ENCODE measurements at places on chromosomes 1 and 21.

GRCh38 chr1:65509912-65510680 is 89.6 kb downstream of the LEPR start:
- no peak overlapping the region for H3K4me3 ChIP-seq
- no peaks in the 10 kb centered on the region for H3K27me3 ChIP-seq
- no peak for DNase-seq
- no peak overlapping the region for H3K27ac ChIP-seq
- peaks cover 12% of the 10 kb centered on the region for H3K4me1 ChIP-seq
- no peaks in the 10 kb centered on the region for H3K36me3 ChIP-seq

DNA sequence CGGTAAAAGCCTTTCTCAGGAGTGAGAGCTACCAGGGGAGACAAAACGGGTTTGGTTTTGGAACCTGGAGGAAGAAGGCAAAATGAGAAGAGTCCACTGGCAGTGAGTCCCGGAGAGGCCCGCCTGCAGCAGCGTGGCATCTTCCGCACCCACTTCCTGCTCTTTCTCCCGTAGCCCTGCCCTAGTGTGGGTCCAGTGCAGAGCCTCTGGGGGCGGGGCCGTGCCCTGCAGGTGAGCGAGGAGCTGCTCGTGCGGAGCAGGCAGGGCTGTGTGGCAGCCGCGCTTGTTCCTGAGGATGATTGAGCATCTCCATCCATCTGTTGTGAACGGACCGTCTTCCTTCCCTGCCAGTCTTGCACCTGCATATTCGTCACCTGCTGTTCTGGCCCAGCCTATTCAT is 66.5 kb downstream of the PEX14 start:
- no peak overlapping the region for H3K27ac ChIP-seq
- DNase-seq = no peak
- H3K4me1 ChIP-seq = peaks cover 20% of the 10 kb centered on the region
- peaks cover 33% of the 10 kb centered on the region for H3K36me3 ChIP-seq
- no peak overlapping the region for H3K4me3 ChIP-seq

GRCh38 chr1:228347181-228347580 is 59.5 kb downstream of the TRIM11 start:
- no peak overlapping the region for H3K4me3 ChIP-seq
- no peak overlapping the region for H3K27ac ChIP-seq
- peak; percentile 10 for DNase-seq

GRCh38 chr1:176515310-176515709 is 52.3 kb downstream of the PAPPA2 start:
- H3K27me3 ChIP-seq = no peaks in the 10 kb centered on the region
- H3K36me3 ChIP-seq = no peaks in the 10 kb centered on the region
- DNase-seq = no peak
- no peak overlapping the region for H3K27ac ChIP-seq

- H3K27me3 ChIP-seq = no peaks in the 10 kb centered on the region
- peaks cover 3% of the 10 kb centered on the region for H3K36me3 ChIP-seq
- DNase-seq = no peak
- H3K4me3 ChIP-seq = no peak overlapping the region
- peaks cover 50% of the 10 kb centered on the region for H3K4me1 ChIP-seq
Measured at GRCh38 chr1:12485231-12486058, 132.6 kb downstream of the DHRS3 start.

- H3K36me3 ChIP-seq = no peaks in the 10 kb centered on the region
- H3K4me1 ChIP-seq = no peaks in the 10 kb centered on the region
- no peak for DNase-seq
- H3K4me3 ChIP-seq = no peak overlapping the region
- H3K27ac ChIP-seq = no peak overlapping the region
Measured at GRCh38 chr1:29607236-29607635, 370.9 kb downstream of the PTPRU start.

GRCh38 chr21:16028142-16028541 is 298.4 kb downstream of the USP25 start:
- no peak overlapping the region for H3K27ac ChIP-seq
- DNase-seq = no peak
- no peak overlapping the region for H3K4me3 ChIP-seq
- H3K4me1 ChIP-seq = no peaks in the 10 kb centered on the region
- H3K36me3 ChIP-seq = no peaks in the 10 kb centered on the region

DNA sequence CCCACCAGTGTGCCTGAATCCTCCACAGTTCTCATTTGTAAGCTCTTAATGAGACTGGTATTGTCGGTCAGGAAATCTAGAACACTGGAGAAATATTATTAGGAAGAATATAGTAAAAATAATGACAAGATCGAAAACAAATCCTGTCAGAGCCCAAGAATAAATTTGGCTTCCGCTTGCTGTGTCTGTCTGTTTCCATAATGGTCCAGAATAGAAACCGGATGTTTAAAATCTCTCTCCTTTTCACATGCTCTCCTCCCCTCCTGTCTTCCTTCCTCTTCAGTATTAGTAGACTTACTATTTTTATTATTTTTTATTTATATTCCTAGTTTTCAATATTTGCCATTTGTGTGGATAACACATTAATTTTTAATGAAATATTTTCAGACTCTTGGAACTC is 187.7 kb downstream of the SDCCAG8 start:
- DNase-seq = no peak
- H3K27ac ChIP-seq = no peak overlapping the region

- H3K4me3 ChIP-seq = no peak within 1 kb of the TSS
- H3K4me1 ChIP-seq = no peaks in the 10 kb centered on the region
- no peaks in the 10 kb centered on the region for H3K27me3 ChIP-seq
- no peaks in the 10 kb centered on the region for H3K36me3 ChIP-seq
Measured at GRCh38 chr1:26410706-26411623, at the start of gene LIN28A. Gene LIN28A (plus strand): TSS chr1:26410817. CDS start chr1:26410892, 75 bp downstream.

GRCh38 chr1:43308635-43309404 is 8.0 kb downstream of the TIE1 start:
- no peaks in the 10 kb centered on the region for H3K4me1 ChIP-seq
- peak; percentile 54 for DNase-seq
- no peaks in the 10 kb centered on the region for H3K36me3 ChIP-seq
- no peak overlapping the region for H3K4me3 ChIP-seq

GRCh38 chr1:96541491-96541890 is 180.1 kb upstream of the PTBP2 start:
- H3K36me3 ChIP-seq = no peaks in the 10 kb centered on the region
- H3K4me3 ChIP-seq = no peak overlapping the region

- H3K36me3 ChIP-seq = no peaks in the 10 kb centered on the region
- no peak overlapping the region for H3K4me3 ChIP-seq
- H3K27ac ChIP-seq = no peak overlapping the region
- no peaks in the 10 kb centered on the region for H3K27me3 ChIP-seq
- DNase-seq = no peak
Measured at GRCh38 chr21:29376556-29376955, 77.8 kb downstream of the BACH1 start.

GRCh38 chr1:156476501-156477298 is 23.9 kb downstream of the MEF2D start:
- no peak overlapping the region for H3K4me3 ChIP-seq
- peak; percentile 62 for DNase-seq
- H3K27ac ChIP-seq = peak overlapping the region; percentile 91
- H3K27me3 ChIP-seq = no peaks in the 10 kb centered on the region
- H3K4me1 ChIP-seq = peaks cover 71% of the 10 kb centered on the region

DNA sequence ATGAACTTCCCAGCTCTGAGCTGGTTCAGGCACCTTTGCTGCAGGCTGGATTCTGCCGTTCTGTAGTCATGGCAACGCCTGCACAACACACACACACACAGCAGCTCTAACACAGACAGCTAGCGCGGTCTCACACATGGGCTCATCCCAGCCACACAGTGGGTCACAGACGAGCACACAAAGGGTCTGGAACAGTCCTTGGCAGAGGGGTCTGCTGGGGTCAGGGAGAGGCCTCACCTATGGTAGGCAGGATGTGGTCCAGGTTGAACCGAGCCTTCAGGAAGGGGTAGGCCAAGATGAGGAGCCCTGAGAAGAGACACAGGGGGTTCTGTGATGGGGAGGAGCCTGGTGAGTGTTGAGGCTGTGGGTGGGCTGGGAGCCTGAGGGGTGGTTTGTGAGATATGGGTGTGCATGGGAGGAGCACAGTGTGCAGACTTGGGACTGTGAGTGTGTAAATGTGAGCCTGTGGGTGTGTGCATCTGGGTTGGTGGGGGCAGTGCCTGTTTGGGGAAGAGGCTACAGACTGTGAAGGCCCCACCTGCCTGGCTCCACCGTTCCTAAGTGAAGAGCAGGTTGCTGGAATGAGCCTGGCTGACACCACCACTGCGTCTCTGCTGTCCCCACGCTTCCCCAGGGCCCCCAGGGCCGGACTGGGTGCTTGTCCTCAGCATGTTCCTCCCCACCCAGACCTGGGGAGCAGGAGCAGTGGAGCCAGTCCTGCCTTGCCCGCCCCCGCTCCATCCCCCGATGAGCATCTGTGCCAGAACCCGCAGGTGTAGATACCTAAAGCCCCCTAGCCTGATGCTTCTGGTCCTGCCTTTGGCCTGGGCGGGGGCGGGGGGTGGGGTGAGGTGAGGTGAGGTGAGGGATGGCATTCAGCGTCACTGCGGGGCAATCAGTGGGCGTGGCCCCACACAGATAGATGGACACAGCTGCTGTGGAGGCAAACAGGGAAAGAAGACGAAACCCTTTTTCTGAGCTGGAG is 1.5 kb downstream of the KNCN start:
- H3K27ac ChIP-seq = no peak overlapping the region
- no peaks in the 10 kb centered on the region for H3K36me3 ChIP-seq
- H3K4me3 ChIP-seq = no peak overlapping the region
- no peaks in the 10 kb centered on the region for H3K27me3 ChIP-seq
- no peaks in the 10 kb centered on the region for H3K4me1 ChIP-seq

DNA sequence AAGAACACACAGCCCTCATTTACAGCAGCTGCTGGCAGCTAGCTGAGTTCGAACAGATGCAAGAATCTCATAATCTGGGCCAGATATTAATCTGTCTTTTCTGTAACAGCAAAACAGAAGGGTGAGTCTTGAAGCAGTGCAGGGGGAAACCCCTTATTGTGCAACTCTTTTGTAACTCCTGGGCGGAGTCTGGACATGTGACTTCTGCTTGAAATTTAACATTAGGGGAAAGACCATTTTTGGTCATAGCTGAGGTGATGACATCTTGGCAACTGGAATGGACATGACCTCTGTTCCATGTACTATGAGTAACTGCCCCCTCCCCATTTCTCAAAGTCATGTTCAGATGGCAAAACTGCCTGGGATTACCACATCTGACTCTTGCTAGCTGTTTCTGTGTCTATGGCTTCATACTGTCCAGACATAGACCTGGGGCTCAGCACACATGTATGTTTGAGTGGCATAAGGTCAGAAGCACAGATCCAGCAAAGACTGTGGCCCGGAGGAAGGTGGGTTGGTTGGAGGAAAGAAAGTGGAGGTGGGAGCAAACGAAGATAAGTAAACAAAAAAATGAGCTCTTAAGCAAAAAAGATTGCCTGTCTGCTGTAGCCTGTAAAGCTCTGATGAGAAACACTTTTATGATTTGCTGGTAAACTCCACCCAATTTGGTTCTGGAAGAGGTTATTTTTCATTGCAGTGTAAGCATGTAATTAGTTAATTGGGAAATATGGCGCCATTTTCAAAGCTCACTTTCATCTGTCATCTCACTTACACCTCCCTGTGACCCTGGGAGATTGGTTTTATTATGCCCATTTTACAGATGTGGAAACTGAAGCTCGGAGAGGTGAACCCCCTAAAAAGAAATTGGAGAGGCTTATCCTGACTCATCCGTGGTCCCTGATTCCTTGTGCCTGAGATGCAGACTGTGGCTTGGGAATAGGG is 26.1 kb downstream of the ETS2 start:
- no peak overlapping the region for H3K4me3 ChIP-seq
- H3K27me3 ChIP-seq = no peaks in the 10 kb centered on the region
- peak; percentile 91 for DNase-seq
- peaks cover 14% of the 10 kb centered on the region for H3K4me1 ChIP-seq

DNA sequence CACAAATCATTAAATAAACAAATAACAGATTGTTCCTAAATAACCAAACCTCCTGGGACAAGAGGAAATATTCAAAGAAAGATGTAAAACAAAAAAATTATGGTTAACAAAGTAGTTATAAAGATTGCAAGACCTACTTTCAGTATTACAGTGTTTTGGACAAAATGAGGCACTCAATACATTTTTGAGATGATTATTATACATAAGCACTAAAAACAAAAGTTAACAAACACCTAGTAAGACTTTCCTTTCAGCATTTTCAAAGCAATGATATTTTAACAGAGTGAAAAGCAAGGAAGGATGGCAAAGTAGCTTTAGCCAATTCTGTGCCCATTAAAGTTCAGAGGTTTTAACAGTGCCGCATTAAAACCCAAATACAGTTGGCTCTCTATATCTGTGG is 17.2 kb downstream of the OMA1 start:
- H3K27ac ChIP-seq = no peak overlapping the region
- no peaks in the 10 kb centered on the region for H3K4me1 ChIP-seq
- no peak overlapping the region for H3K4me3 ChIP-seq
- peaks cover 9% of the 10 kb centered on the region for H3K36me3 ChIP-seq
- DNase-seq = no peak

- H3K4me1 ChIP-seq = no peaks in the 10 kb centered on the region
- H3K4me3 ChIP-seq = no peak overlapping the region
- H3K36me3 ChIP-seq = no peaks in the 10 kb centered on the region
Measured at GRCh38 chr1:187646536-187647107, 817.9 kb downstream of the PLA2G4A start.

DNA sequence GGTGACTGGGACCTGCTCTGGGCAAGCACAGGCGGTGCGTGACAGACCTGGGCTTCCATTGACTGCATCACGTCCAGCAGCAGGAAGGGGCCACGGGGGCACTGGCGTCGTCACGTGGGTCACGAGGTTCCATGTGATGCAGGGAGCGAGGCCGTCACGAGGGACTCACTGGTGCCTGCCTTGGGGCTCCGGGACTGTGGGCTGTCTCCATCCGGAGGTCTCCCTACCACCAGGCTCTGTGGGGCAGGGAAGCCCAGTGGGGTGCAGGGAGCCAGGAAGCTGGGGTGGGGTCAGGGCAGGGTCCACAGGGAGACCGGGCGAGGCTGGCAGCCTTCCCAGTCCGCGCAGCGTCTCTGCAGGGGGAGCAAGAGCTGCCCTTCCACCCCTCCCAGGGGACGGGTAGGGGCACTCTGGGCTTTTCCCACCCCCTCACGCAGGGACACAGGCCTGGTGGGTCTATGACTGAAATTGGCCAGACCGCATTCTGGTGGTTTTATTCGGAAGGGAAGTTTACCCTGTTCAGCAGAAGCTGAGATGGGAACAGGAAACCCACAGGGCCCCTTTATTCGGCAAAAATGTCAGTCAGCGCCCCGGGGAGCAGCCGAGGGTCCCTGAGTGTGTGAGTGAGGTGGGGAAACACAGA is 416 bp upstream of the TNFRSF14 start:
- no peaks in the 10 kb centered on the region for H3K27me3 ChIP-seq
- DNase-seq = peak; percentile 96
- H3K36me3 ChIP-seq = peaks cover 15% of the 10 kb centered on the region
- peak overlapping the region; percentile 62 for H3K4me3 ChIP-seq
- H3K27ac ChIP-seq = peak overlapping the region; percentile 76

GRCh38 chr1:22204989-22205913 is 62.4 kb upstream of the WNT4 start:
- no peak overlapping the region for H3K27ac ChIP-seq
- no peak for DNase-seq
- no peaks in the 10 kb centered on the region for H3K36me3 ChIP-seq
- H3K4me3 ChIP-seq = no peak overlapping the region
- peaks cover 48% of the 10 kb centered on the region for H3K27me3 ChIP-seq
- H3K4me1 ChIP-seq = peaks cover 8% of the 10 kb centered on the region

Measured in tibial artery (tissue), 4 donors.